A549 (cell line): ENCODE measurements at places on chromosomes 16 and 17.

GRCh38 chr17:28528327-28529012 lies 22.3 kb downstream of the FOXN1 start:
- DNase-seq, result no peak

DNA sequence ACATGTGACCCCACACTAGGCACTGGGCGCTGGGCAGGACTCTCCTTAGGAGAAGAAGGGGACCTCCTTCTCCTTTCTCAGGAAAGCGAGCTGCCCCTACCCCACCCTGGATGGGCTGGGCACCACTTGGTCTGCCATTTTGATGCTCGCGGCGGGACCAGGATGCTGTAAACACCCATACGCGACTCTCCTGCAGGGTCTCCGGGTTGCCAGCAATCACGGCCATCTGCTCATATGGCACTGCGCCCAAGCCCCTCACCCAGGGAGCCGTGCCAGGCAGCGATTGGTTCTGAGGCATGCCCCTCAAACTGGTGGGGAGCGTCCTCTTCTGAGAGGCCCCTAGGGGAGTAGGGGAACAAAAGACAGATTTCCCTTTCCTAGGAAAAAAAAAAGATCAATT lies 99.0 kb downstream of the C16orf78 start:
- DNase-seq, result no peak

DNA sequence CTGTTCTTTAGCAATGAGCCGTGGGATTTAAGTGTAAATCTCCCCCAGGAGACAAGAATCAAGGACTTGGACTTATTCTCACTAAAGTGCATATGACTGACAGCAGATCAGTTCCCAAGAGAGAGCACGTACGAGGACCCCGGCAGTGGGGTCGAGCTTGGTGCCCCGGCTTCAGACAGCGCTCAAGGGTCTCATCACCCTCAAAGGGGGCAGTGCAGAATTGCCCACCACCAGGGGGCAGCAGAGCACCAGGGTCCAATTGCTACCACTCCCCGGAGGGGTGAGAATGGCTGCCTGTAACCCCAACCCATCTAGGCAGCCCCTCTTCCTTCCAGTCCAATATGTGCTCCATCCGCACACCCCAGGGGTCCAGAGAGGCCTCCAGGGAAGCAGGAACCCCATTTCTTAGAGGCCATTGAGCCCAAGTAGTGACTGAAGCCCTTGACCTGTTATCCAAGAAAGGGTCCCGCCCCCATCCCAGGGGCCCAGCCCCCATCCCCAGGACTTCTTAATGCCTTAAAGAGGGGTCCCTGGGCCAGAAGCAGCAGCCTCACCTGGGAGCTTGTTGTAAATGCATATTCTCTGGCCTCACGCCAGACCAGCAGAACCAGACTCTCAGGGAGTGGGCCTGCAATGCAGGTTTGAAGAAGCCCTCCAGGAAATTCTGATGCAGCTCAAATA lies 86.1 kb downstream of the ZDHHC7 start:
- peak; percentile 60 for DNase-seq

- DNase-seq, result peak; percentile 27
These were observed 2.8 kb downstream of the RBFOX3 start for GRCh38 chr17:79607940-79608623.

GRCh38 chr17:18360518-18360917 lies 2.8 kb downstream of the SHMT1 start:
- DNase-seq, result no peak

DNA sequence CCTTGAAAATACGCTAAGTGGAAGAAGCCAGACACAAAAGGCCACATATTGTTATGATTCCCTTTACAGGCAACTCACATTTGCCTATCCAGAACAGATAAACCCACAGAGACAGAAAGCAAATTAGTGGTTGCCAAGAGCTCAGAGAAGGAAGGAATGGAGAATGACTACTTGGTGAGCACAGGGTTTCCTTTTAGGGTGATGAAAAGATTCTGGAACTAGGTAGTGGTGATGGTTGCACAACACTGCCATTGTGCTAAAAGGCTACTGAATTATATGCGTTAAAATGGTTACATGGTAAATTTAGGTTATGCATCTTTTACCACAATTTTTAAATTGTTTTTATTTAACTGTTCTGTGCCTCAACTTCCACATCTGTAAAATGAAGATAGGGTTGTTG lies 4.4 kb downstream of the COPRS start:
- no peak for DNase-seq

GRCh38 chr17:40596261-40596919 lies 31.1 kb upstream of the CCR7 start:
- peak; percentile 98 for DNase-seq

GRCh38 chr17:36203335-36203734 lies 6.8 kb upstream of the CCL3L1 start:
- no peak for DNase-seq

GRCh38 chr17:41987642-41988041 lies 21.0 kb downstream of the CNP start:
- DNase-seq, result no peak

DNA sequence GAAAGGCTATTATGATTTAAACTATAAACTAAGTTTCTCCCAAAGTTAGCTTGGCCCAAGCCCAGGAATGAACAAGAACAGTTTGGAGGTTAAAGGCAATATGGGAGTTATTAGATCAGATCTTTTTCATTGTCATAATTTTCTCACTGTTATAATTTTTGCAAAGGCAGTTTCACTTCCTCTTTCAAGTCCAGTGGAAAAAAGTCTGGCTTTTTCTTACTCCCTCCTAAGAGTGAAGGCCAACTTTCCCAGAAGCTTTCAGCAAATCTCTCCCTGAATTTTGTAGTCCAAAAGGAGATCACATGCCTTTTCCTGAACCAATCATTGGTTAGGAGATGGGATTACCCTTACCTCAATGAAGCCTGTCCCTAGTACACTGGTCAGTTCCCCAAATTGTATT lies 9.1 kb upstream of the BLMH start:
- no peak for DNase-seq

GRCh38 chr17:53909802-53910201 lies 87.1 kb downstream of the KIF2B start:
- DNase-seq, result no peak

DNA sequence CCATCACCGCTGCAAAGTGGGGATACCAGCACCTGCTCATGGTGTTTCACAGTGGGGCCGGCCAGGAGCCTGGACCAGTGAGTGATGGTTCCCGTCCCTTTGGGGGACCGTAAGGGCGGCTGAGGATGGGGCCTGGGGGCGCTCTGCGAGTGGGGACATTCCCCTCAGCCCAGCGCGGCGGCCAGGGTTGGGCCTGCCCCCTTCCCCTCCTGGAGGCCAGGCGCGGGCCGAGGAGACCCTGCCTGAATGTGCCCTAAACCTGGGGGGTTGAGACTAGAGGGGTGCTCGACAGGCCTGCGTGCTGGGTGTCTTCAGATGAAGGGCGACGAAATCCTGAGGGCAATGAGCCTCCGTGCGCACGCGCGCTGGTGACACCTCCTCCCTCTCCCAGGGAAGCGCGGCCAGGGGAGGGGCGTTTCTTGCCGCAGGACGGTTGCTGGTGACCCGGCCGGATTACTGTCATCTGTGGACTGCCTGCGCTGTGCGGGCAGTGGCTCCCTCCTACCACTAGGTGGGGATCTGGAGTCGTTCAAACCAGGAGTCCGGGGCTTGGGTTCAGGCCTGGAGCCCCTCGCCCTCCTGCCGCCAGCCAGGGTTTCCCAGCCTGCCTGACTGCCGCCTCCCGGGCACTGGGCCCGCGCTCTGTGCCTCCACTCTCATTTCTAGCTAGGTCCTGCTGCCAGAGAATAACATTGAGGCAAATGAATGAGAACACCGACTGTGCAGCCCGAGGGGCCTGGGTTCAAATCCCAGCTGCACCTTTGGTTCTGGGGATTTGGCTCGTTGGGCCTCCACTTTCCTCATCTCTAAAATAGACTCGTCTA lies 17.1 kb downstream of the TBX2 start:
- DNase-seq, result peak; percentile 88

DNA sequence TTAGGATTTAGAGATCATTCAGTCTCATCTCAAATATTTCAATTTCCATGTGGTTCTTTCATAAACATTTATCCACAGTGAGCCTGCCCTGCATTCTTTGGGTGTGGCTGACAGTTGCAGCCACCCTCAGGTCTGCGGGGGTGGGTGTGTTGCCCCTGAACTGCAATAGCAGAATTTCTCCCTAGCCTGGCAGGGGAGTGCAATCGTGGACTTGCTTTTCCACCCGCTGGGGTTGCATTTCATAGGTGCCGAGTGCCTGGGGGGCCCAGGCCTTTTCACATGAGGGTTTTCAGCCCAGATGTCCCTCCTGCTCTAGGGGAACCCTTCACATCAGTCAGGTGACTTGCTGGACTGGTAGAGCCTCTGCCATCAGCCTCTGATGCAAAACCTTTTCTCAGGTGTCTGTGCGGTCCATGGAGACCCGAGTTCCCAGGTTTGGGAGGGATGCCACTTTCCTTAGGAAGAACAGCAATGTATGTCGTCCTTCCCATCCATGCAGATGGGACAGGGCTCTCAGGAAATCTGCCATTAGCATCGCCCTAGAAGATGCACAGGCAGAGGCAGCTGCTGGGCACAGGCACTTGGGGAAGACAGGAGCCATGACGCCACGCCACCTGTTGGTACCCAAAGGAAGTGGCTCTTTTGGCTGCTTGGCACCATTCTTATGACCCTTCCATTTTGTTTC lies 2.4 kb upstream of the USP36 start:
- DNase-seq, result peak; percentile 84

DNA sequence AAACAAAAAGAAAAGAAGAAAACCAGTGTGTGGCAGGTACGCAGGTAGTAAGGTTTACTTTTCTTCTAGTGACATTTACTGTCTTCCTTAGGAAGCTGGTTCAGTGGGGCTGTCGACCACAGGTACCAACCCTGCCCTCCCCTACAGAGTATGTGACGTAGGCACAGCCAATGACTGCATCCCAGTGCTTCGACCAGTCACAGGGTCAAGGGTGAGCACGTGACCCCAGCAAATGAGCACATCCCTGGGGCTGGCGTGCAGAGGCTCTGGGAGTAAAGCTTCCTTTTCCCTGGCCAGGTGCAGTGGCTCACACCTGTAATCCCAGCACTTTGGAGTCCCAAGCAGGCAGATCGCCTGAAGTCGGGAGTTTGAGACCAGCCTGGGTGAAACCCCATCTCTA lies 38.9 kb upstream of the PLCG2 start:
- no peak for DNase-seq

DNA sequence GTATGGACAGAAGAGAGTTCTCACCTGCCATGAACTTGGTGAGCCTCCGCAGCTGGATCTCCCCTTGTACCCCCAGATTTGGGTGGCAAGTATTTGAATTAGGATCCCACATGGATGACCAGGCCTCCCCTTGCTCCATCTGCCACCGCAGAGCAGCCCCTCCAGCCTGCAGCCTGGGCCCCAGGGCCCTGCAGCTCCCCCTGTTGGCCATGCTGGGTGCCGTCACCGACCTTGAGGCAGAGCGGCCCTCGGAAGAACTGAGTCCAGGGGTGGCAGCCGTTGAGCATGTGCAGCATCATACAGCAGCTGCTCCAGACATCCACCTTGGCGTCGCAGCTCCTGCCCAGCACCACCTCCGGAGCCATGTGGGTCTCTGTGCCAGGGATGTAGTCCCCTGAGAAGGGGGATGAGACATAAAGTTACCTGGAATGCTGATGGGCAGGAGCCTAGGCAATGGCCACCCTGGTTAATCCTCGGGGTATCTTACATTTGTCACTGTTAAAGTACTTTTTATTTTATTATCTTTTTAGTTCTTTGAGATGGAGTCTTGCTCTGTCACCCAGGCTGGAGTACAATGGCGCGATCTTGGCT lies 9.0 kb upstream of the SPATA32 start:
- no peak for DNase-seq

DNA sequence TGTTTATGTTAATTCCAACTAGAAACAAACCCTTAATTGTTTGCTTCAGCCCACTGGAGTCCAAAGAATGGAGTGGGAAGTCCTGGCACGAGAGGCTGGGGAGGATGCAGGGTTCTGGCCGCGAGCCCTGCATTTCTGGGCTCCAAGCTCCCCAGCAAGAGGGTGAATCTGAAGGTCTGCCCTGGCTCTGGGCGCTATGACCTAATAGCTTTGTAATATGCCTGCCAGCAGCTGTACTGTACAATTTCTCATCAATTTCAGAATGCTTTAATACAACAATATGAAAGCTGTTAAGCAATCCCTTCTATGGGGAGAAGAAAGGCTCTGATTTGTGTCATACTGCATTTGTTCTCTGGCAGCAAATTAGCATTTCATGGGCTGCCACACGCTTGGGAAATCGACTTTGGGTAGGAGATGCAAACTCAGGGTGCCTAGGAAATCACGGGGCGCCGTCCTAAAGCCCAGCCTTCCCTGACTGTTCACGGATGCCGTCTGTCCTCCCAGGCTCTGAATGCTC lies 43.8 kb downstream of the NDEL1 start:
- no peak for DNase-seq

GRCh38 chr17:67555855-67556254 lies 161.9 kb upstream of the NOL11 start:
- no peak for DNase-seq

GRCh38 chr16:3457434-3458252 lies 14.2 kb downstream of the NAA60 start:
- DNase-seq, result peak; percentile 92
